Mucosa of descending colon (tissue), 3 donors: ENCODE measurements at places on chromosomes 6 and 20. TPM values are rescaled to one million over a fixed set of nuclear protein-coding genes. Genes with fewer than 3 reads are reported as not detected.

DNA sequence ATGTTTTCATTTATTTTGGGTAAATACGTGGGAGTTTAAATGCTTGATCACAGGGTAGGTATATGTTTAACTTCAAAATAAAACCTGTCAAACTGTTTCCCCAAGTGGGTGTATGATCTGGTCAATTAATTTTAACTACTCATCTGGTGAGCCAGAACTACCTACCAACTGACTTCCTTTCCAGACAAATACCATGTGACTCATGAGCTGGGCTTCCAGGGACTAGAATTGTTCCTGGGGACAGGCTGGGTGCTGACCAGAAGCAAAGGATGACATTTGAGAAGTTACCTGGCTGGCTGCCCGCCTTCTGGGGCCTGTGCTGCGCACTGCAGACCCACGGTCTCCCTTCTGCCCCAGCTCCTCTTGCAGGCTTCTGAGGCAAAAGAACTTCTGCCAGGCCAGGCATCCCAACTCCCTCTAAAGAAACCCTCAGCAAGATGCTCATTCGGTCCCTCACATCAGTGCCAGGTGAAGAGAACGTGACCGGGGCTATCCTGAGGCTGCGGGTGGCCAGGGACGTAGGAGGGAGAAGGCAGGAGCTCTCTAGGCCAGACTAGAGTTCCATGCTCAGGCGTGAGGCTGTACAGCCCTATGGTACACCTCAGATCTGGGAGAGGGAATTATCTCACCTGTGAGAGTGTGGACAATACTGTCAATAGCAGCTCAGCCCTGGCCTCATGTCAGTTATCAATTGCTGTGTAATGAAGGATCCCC, 103.6 kb downstream of the JPH2 start:
- no peak for DNase-seq

The CDH22 gene
- 0.13 TPM for total RNA-seq

DNA sequence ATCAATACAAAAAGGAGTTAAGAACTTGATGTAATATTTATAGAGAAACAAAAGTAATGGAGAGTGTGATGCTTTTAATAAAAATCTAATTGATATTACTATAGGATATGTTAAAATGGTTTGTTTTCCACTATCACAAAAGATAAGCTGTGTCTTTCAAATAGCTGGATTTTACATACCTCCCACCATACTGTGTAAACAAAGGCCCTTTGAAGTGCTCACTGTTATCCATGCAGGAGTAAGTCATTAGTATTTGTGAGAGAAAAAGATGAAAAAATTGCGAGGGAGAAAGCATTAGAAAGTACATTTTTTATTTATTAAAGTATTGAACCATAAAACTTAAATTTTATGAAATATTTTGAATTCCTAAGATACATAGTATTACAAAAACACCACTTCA, 733.0 kb downstream of the GRIK2 start:
- DNase-seq, result no peak

DNA sequence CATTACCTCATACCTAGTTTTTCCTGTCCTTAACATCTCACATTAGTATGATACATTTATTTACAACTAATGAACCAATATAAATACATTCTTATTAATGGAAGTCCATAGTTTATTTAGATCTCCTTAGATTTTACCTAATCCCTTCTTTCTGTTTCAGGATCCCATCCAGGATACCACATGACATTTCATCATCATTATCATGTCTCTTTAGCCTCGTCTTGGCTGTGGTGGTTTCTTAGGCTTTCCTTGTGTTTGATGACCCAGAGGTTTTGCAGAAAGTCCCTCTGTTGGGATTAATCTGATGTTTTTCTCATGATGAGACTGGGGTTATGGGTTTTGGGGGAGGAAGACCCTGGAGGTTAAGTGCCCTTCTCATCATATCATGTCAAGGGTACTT, 89.3 kb upstream of the IYD start:
- no peak for DNase-seq

The HLA-DOB gene
- not detected for total RNA-seq

DNA sequence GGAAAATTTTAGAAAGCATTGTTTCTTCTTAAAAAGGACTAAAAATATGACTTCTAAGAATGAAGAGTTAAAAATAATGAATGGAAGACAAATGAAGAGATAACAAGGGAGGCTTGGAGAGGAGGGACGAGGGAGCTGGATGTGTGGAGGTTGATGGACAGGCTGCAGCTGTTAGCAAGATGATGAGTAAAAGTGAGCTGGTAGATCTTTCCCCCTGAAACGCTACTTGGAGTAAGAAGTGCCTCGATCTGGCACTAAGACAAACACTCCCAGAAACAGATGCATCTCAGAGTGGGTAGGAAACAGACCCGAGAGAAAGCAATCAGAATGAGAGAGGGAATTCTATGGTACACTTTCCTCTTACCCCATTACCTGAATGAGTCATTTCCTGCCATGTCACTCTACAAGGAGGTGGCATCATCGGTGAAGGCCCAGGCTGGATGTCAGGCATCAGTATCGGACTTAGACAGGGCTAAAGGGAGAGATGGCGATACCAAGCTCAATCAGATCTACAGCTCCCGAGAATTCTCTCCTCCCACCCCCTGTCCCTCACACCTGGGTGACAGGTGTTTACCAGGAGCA, 154.1 kb upstream of the BMP2 start:
- DNase-seq, result no peak

- DNase-seq, result no peak
These were observed 111.2 kb downstream of the KCNQ5 start for GRCh38 chr6:72733045-72733444.

- no peak for DNase-seq
These were observed 183.6 kb downstream of the UTRN start for GRCh38 chr6:144468709-144469108.

- no peak for DNase-seq
These were observed 296.5 kb downstream of the SMOC2 start for GRCh38 chr6:168737481-168737880.

- DNase-seq, result no peak
These were observed 90.6 kb downstream of the EYA2 start for GRCh38 chr20:46985250-46985649.
